Stimulated activated CD8-positive, alpha-beta memory T cell treated with anti-CD3 and anti-CD28 coated beads, Interleukin-7, amount 100 ng/mL, for 48 hours (primary cell): ENCODE measurements at places on chromosomes 4 and X.

- no peak for DNase-seq
Observed at GRCh38 chr4:183343730-183344129, 21.5 kb upstream of the CLDN24 start.

- no peak for DNase-seq
Observed at GRCh38 chr4:138889216-138889615, 126.4 kb upstream of the NOCT start.

- DNase-seq = no peak
Observed at GRCh38 chrX:129957241-129958082, 25.0 kb upstream of the BCORL1 start.

DNA sequence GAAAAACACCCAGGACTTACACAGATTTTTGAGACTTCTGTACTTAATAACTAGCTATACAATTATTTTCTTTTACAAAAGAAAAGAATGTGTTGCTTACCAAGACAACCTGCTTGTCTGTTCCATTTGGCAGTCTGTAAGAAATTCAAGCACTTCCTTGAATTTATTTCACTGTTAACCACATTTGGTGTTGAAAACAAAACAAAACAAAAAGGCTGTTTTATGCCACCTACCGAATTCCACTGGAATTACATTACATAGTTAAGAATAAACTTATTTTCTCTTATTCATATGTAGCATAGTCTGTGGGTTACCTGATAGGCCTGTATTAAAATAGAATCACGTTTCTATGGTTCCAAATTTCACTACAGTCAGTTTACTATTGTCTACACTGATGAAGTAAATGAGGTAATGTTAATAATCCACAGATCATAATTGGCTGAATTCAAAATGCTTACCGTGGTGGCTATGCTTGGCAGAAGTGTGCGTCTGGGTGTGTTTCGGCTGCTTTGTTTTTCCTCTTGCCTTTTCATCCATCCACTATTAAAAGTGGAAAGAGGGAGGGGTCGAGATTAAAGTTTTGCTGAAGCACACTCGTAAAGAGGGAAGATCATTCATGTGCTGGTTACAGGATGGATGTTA, at the start of gene TLR1:
TLR1 (minus strand) TSS at position 138 of the 642 bp plus-strand sequence. CDS start 5,960 bp downstream, outside the sequence.
- no peak for DNase-seq

- no peak for DNase-seq
Observed at GRCh38 chrX:24034485-24034884, 7.5 kb upstream of the KLHL15 start.

DNA sequence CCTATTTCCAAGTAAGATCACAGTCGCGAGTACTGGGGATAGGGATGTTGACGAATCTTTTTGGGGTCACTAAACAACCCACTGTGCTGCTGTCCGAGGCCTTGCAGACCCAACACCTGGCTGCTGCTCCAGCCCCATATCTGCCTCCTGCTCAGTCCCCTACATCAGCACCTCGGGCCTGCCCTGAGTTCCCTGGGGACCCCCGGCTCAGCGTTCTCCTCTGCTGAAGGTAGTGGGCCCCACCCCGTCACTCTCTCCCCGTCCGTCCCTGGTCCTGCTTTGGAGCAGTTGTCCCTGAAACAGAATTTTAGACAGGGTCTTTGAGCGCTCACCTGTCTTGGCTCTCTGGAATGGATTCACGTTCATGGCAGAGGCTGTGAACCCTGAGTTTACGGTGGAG, 202.4 kb upstream of the PSAPL1 start:
- no peak for DNase-seq

- DNase-seq = no peak
Observed at GRCh38 chrX:1477801-1478458, 25.2 kb upstream of the ASMTL start.

DNA sequence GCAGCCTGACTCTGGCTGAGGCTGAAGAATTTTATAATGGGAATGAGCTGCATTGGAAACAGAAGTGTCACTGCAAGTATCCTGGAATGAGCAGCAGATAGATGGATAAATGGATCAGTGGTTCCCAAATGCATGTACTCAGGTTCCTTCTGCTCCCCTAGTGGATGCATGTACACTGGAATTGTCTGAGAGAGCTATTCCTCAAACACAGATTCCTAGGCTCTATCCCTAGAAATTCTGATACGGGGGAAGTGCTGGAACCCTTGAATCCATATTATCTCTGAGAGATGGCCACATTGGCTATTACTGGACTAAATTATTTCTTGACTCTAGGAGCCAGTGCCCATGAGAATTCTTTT, 64.8 kb downstream of the TMEM131L start:
- no peak for DNase-seq

- no peak for DNase-seq
Observed at GRCh38 chr4:27668001-27668400, 807.4 kb downstream of the STIM2 start.

DNA sequence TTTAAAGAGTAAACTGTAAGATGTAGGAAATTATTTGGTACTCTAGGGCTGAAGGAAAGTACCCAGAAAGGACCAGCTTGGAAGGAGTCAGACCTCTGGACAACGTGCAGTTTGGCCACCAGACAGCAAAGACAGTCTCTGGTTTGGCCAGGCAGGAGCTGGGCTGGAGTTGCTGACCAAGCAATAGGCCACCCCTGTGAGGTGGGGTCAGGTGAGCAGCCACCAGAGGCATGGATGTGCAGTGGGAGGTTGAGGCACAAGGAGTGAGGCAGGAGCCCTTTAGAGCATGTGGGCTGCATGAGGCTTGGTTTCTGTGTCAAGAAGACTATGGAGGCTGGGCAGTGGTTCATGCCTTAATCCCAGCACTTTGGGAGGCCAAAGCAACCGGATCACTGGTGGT, 17.7 kb upstream of the MRFAP1 start:
- DNase-seq = no peak

- DNase-seq = no peak
Observed at GRCh38 chr4:7434766-7435150, at the start of gene PSAPL1. Gene PSAPL1, minus strand, starts transcription at chr4:7434930. Its CDS starts 51 bp downstream, at chr4:7434879.

DNA sequence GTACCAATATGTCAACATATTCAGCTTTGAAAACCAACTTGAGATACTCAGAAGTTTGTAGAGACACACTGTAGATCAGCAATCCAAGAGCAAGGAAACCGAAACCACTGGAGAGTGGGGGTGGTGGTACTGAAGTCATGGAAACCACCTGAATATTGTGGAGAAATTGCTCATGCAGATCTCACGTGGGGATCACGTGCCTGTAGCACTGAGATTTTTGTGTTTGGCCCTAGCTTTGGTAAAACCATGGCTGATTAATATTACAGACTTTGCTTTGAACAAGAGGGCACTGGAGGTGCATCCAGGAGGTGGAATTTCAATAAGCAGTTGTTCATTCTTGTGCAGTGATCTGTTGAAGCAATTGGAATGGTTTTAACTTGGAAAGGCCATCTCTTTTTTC, 47.2 kb downstream of the GBA3 start:
- no peak for DNase-seq

GRCh38 chrX:65783746-65784145, 116.3 kb downstream of the MSN start:
- no peak for DNase-seq

- DNase-seq = no peak
Observed at GRCh38 chr4:22363787-22364186, 152.1 kb downstream of the ADGRA3 start.

GRCh38 chr4:168221301-168221700, 97.3 kb downstream of the DDX60 start:
- no peak for DNase-seq

DNA sequence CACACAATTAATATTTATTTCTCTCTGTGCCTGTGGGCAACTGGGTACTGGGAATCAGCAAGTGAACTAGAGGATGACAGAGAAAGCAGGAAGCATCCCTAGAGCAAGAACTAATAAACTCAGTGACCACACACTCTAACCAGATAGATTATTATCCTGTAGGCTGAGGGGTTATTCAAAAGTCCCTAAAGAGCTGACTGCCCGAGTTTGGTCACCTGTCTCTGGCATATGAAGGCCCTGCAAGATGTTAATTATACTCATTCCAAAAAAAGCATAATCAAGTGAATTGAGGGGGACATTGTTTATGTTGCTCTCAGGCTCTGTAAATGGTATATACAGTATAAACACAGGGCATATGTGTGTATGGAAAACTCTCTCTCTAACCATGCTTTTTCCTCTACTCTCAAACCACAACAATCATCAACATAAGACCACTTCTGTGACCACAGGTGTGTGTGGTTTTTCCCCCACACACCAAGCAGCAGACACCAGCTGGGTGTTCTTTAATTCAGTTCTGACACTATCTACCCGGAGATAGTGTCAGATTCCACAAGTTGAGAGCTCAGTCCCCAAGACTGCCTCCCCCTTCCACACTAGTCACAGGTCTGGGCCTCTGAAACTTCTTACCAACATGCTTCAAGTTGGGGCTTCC, 6.2 kb upstream of the HPSE start:
- DNase-seq = peak; percentile 22

DNA sequence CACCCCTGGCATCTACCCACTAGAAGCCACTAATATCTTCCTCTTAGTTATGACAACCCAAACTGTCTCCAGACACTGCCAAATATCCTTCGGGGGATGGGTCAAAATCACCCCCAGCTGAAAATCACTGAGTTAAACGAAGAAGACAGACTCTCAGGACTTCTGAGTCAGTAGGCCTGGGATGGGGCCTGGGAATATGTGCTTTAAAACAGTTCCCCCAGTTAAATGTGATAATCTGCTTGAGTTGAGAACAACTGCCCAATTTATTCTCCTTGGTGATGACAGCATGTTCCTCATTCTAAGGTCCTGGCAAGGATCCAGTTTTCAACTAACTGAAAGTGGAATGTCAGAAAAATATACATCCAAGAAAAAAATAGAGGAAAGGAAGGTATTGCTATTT, 52.4 kb downstream of the CBLL2 start:
- no peak for DNase-seq

DNA sequence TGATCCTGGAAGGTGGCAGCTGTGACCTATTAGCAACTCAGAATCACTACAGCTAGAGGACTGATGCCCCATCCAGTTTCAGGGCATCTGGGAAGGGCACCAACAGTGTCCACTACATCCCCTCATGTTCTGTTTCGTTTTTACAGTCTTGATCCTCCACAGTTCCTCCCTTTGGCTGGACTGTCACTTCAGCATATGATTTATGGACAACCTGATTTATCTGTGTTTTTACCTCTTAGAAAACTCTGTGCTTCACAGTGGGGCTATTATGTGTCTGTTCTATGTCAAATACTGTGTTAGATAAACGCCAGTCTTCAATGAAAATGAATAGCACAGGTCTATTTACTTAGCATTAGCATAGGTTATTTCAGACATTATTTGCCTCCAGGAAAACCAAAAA, 63.1 kb upstream of the GRPR start:
- DNase-seq = no peak

- DNase-seq = no peak
Observed at GRCh38 chrX:72272868-72273267, 4.2 kb downstream of the RPS4X start.

GRCh38 chr4:139509727-139510410, 46.1 kb downstream of the SETD7 start:
- no peak for DNase-seq

- DNase-seq = no peak
Observed at GRCh38 chrX:53324803-53325202, 43.4 kb upstream of the IQSEC2 start.

- no peak for DNase-seq
Observed at GRCh38 chr4:177464026-177464425, 21.8 kb upstream of the AGA start.

- no peak for DNase-seq
Observed at GRCh38 chr4:159516556-159517140, 413.8 kb downstream of the RAPGEF2 start.

- no peak for DNase-seq
Observed at GRCh38 chr4:2076908-2077536, 17.9 kb downstream of the NAT8L start.

- no peak for DNase-seq
Observed at GRCh38 chr4:102687982-102688433, 72.8 kb downstream of the MANBA start.

GRCh38 chr4:100299046-100299840, 109.0 kb upstream of the DDIT4L start:
- no peak for DNase-seq

- DNase-seq = no peak
Observed at GRCh38 chr4:154946113-154946512, 165.0 kb downstream of the RBM46 start.

DNA sequence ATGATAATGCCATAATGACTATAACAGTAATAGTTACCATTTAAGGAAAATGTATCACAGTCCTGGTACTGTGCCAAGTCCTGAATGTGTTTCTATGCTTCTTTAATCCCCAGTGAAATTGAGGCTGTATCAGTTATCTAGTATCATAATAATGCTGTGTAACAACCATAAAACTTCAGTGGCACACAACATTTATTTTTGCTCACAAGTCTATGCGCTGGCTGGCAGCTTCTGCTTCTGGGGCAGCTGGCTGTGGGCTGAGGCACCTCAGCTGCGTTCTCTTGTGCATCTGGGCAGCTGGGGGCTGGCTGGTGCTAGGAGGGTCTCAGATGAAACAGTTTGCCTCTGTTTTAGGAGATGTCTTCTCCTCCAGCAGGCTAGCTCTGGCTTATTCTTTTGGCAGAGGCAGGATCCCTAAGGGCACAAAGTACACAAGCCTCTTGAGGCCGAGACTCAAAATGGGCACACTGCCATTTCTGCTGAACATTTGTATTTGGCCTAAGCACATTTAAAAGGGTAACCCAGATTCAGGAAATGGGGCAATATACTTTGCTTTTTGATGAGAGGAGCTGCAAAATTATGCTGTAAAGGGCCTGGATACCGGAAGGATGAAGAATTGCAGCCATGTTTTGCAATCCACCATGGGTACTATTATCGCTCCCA, 62.6 kb upstream of the DHX15 start:
- DNase-seq = no peak

- no peak for DNase-seq
Observed at GRCh38 chrX:66012094-66012534, 27.8 kb downstream of the VSIG4 start.

DNA sequence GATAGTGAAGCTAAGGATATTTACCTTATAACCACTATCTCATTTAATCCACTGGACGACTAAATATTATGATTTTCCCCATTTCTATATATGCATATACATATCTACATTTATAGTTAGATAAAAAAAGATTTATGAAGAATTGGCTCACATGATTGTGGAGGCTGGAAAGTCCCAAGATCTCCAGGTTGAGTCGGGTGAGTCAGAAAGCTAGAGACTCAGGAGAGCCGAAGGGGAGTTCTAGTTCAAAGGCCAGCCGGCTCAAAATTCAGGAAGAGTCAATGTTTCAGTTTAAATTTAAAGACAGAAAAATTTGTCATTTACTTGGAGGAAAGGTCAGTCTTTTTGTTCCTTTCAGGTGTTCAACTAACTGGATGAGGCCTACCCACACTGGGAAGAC, 158.2 kb upstream of the CPEB2 start:
- no peak for DNase-seq
